ENCODE measurements at places on chromosomes 4 and X.

- no peak for DNase-seq
Measured at GRCh38 chrX:47579537-47579936, 2.7 kb upstream of the TIMP1 start.

DNA sequence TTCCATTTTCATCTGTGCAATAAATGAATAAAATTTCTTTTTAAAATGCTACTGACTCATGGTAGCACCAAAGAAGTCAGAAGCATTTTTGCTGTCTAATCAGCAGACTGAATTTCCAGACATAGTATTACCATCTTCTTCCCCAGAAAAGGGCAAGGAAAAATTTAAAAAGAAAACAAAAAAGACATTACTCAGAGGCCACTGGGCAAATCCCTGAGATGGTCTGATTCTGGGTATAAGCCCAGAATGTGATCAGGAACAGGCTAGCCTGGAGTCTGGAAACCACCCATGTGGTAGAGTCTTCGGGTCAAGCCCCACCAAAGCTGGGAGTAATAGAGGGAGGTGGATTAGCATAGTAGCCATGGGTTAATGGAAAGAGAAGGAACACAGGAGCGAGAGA, 342.8 kb downstream of the FBXW7 start:
- DNase-seq = no peak

DNA sequence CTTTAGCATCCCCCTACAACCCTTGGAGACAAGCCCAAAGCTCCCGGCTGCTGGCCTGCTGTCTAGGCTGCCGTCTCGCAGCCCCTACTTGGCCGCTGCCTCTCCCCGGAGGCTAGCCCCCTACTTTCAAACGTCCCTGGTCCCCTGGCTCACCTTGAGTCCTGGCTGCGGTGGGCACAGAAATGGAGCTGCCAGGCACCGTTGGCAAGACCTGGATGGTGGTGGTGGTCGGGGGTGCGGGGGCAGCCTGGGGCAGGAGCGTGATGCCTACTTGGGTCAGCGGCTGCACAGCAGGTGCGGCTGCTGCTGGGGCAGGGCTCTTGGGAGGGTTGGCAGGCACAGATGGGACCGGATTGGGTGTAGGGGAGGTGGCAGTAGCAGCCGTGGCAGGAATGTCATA, 12.0 kb downstream of the HCFC1 start:
- DNase-seq = no peak

- DNase-seq = peak; percentile 14
Measured at GRCh38 chr4:89109841-89110540, 1.3 kb upstream of the TIGD2 start.

DNA sequence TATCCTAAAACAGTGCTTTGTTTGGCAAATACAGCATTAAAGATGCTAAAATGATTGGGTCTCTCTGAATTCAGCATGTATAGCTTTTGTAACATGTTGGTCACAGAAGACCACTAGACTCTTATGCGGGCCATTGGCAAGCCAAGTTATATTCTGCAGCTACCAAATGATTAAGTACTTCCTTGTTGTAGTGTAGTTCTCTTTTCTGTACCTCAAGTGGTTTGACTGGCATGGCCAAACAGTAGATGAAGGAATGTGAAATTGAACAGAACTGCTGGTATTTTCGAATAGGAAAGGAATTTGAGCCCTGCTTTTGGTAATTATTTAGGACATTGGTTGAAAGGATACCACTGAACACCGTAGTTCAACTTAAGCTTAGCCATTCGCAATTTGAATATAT, 193.9 kb upstream of the GPC4 start:
- no peak for DNase-seq

GRCh38 chr4:7371210-7371941, 63.4 kb downstream of the PSAPL1 start:
- no peak for DNase-seq

DNA sequence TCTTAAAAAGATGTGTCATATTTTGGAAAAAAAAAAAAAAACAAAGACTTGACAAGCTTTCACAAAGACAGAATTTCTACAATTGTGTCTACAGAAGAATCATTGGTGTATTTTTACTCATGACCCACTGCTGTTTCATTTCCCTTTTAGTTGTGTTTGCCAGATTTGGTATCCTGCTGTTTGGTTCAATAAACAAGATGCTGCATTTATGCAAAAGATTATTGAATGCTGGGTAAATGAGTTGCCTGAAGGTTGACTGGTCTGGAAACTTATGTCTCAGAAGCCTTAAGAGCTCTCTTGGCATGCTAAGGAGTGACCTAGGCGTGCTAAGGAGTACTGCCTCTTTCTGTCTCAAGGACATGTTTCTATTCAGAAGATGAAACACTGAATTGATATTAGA, 64.9 kb upstream of the NPY2R start:
- no peak for DNase-seq

GRCh38 chr4:81600520-81601357, 129.0 kb upstream of the RASGEF1B start:
- no peak for DNase-seq

- DNase-seq = no peak
Measured at GRCh38 chr4:74453037-74453635, 8.2 kb downstream of the AREG start.

DNA sequence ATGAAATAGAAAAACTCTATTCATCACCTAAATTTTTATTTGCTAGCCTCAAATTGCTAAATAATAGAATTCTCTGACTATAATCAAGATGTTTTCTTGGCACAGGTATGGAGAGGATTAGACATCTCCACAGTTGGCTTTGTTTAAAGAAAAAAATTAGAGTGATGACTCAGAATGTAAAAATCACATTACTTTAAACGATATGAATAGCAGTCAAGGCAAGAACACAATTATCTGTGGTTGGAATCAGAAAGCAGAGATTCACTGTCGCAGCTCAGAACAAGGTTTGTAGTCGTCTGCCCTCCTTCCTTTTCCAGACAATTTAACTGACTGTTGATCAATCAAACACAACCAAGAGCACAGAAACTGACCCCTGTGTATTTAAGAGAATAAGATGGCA, 32.2 kb upstream of the CCKAR start:
- no peak for DNase-seq

DNA sequence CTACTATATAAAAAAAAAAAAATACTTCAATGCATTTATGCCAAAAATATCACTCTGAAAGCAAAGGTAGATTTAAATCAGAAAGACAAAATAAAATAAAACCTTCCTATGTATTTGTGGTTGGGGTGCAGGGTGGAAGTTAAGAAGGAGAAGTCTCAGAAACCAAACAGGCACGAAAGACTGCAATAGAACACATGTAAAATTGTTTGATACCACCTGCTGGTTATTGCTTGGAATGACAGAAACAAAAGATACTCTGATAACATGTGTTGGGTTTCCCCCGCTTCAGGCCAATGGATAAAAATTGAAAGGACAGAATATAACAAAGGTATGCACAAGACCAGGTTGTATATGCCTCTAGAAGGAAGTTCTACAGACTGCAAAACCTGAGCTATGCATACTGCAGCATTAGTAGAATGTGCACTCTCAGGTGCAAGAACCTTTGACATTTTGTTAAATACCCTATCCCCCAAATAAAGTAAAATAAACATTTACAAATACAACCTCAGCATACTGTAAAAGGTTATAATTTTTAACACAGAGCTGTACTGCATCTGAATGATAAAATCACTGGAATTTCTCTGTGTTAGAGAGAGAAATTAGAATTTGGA, 118.8 kb downstream of the GABRA2 start:
- peak; percentile 12 for DNase-seq

GRCh38 chr4:53752124-53752523, 160.8 kb upstream of the LNX1 start:
- no peak for DNase-seq

DNA sequence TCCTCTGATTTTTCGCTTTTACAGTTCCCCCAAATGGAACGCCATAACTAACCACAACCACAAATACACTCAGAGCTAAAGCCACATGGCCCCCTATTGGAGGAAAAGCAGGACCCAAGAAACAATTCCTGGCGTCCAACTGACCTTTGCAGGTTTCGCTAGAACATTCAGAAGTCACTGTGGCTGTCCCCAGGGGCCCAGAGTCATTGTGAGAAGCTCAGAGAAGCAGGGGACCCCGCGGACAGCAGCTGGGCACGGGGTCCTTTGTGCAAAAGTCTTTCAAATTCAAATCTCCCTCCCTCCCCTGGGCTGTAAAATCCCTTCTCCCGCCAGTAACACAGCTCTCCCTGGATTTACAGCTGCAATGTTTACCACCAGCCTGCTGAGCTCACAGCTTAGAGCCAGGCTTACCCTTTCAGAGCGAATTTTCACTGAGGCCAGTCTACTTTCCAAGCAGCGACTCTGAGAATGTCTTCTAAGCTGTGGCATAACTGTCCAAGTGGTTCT, 214.8 kb downstream of the CRLF2 start:
- no peak for DNase-seq

DNA sequence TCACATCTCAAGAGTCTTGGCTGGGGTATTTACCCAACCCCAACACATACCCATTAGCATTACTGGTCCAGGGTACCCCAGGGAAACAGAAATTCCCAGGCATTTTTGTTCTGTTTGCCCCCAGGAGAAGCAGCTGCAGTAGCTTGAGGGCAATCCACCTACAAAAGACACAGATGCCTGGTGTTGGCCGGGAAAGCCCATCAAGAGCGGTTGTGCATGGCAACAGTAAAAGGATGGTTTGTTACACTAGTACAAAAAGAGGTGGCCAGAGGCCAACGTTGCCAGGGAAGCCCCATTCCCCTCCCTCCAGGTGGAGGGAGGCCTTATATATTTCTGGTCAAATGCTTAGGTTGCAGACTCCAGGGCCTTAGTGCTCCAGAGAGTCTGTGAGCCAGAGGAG, 637.8 kb downstream of the BCOR start:
- DNase-seq = no peak
